ENCODE measurements at places on chromosomes 7 and 10.

DNA sequence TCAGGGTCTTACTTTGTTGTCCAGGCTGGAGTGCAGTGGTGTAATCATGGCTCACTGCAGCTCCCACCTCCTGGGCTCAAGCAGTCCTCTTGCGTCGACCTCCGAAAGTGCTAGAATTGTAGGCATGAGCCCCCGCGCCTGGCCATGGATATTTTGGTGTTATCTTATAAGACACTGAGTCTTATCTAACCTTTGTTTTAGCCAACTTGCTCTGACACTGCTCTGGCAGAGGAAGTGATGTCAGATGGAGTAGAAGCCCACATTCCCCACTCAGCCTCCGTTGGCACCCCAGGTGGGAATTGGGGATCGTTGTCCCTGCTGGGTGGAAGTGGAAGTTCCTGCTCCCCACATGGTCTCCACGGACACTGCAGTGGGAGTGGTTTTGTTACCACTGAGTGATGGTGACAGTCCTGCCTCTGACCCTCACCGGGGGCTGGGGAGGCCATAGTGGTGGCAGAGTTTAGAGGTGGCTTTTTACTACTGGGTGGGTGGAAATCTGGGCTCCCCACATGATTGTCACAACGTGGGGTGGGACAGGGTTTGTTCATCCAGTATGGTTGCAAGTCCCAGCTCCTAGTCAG lies 98.9 kb downstream of the ANKRD61 start:
- no peak overlapping the region for H3K27ac ChIP-seq
- no peaks in the 10 kb centered on the region for H3K4me1 ChIP-seq
- DNase-seq = no peak
- peaks cover 80% of the 10 kb centered on the region for H3K36me3 ChIP-seq
- no peak overlapping the region for H3K4me3 ChIP-seq
- H3K27me3 ChIP-seq = no peaks in the 10 kb centered on the region

DNA sequence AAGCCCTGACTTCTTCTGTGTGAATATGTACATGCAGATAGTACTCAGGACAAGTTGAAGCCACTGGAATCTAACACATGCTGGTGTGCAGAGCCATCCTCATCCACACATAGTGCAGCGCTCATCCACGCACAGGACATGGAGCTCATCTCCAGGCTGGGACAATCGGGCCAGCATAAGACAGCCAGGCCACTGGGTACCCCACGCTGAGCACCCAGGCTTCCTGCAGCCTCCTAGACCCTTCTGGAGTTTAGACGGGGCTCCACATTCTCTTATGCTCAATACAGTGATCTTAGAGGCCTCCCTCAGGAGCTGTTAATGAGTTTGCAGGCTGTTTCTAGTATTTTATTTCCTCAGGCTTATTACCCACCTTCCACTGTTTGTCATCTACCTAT lies 238.9 kb downstream of the TNS3 start:
- no peaks in the 10 kb centered on the region for H3K27me3 ChIP-seq
- H3K36me3 ChIP-seq = no peaks in the 10 kb centered on the region
- DNase-seq = no peak
- no peak overlapping the region for H3K27ac ChIP-seq
- no peak overlapping the region for H3K4me3 ChIP-seq
- no peaks in the 10 kb centered on the region for H3K4me1 ChIP-seq

DNA sequence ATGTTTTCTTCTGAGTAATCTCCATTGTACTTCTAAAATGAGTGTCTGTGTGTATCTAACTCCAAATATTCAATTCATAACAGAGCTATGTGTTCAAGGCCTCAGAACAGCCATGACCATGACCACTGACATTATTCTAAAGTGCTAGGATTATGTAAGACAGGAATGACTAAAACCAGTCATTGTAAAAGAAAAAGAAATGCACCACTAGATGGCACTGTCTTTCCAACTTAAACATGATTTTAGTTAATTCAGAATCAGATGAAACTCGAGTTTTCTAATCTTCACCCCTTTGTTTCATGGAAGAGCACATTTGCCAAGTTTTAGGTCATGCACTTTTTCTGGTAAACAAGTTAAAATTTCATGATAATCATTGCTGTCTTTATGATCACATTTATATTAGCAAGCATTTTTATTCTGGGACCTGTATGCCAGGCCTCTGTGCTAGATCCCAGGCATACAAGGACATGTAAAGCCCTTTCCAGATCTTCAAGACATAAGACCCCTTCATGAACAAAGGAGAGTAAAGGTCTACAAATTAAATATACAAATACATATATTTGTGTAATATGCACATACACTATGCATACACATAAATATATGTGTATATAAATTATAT lies 26.1 kb upstream of the RSU1 start:
- peak; percentile 70 for DNase-seq
- H3K4me1 ChIP-seq = peaks cover 8% of the 10 kb centered on the region
- no peak overlapping the region for H3K27ac ChIP-seq
- H3K36me3 ChIP-seq = no peaks in the 10 kb centered on the region

DNA sequence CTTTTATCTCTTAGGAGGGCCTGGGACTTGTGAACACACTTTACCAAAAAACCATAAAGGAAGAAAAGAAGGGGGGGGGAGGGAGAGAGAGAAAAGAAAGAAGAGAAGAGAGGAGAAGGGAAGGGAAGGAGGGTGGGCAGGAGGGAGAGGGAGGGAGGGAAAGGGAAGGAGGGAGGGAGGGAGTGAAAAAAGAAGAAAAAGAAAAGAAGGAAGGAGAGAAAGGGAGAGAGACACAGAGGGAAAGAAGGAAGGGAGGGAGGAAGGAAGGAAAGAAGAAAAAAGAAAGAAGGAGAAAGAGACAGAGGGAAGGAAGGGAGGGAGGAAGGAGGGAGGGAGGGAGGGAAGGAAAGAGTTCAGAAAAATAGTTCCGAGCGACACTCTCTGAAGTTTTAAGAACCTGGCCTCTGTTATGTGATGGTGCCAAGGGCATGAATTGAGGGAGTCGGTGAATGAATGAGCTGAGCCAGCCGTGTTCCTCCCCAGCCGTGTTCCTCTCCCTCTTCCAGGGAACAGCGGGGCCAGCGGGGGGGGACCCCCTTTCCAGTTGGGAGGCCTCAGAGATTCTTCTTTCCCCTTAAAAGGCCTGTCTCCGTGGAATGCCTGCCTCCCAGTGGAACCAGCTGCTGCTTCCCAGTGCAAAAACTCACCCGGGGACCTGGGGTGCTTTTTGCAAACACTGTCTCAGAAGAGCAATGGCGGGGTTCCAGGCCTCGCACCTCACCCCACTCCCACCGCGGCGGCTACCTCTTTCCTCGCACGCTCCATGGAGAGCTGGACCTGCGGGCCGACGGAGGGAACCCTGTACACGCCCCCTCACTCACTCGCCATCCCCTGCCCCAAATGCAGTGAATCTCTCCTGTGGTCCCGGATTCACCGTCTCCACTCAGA lies 84.1 kb downstream of the FOXL3 start:
- H3K4me1 ChIP-seq = peaks cover 5% of the 10 kb centered on the region
- no peaks in the 10 kb centered on the region for H3K27me3 ChIP-seq
- no peaks in the 10 kb centered on the region for H3K36me3 ChIP-seq

GRCh38 chr10:86345296-86345858 lies 21.2 kb downstream of the GRID1 start:
- no peak overlapping the region for H3K4me3 ChIP-seq
- no peak for DNase-seq
- peaks cover 2% of the 10 kb centered on the region for H3K4me1 ChIP-seq
- H3K27ac ChIP-seq = no peak overlapping the region
- H3K27me3 ChIP-seq = peaks cover 14% of the 10 kb centered on the region

- H3K4me1 ChIP-seq = peaks cover 1% of the 10 kb centered on the region
- no peaks in the 10 kb centered on the region for H3K36me3 ChIP-seq
- no peak for DNase-seq
- H3K4me3 ChIP-seq = no peak overlapping the region
These were observed 40.3 kb downstream of the COL17A1 start for GRCh38 chr10:104045151-104046089.

- H3K27me3 ChIP-seq = peaks cover 7% of the 10 kb centered on the region
- no peak for DNase-seq
- no peak overlapping the region for H3K4me3 ChIP-seq
- no peaks in the 10 kb centered on the region for H3K36me3 ChIP-seq
- H3K27ac ChIP-seq = no peak overlapping the region
These were observed 118.6 kb upstream of the PRSS58 start for GRCh38 chr7:142376356-142376997.

DNA sequence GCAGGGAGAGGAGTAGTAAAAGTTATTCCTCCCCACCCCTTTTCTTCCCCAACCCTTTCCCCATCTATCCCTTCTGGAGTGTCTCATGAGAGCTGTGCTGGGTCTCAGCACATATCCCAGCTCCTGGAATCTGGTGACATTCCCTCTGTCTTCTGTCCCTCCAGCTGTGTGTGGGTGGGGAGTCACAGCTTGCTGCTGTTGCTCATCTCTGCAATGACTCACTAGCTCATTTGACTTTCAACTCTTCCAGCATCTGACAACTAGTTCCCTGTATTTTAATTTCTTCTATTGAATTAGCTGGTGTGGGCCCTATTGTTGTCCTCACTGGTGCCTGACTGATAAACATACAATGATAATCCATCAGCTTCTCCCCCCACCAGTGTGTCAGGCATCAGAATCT lies 198.9 kb upstream of the AUTS2 start:
- no peaks in the 10 kb centered on the region for H3K4me1 ChIP-seq
- no peaks in the 10 kb centered on the region for H3K36me3 ChIP-seq
- H3K27me3 ChIP-seq = peaks cover 10% of the 10 kb centered on the region
- no peak overlapping the region for H3K27ac ChIP-seq
- H3K4me3 ChIP-seq = no peak overlapping the region

GRCh38 chr7:42233171-42233570 lies 3.8 kb downstream of the GLI3 start:
- H3K4me3 ChIP-seq = no peak overlapping the region
- H3K36me3 ChIP-seq = no peaks in the 10 kb centered on the region
- DNase-seq = no peak
- no peak overlapping the region for H3K27ac ChIP-seq
- peaks cover 33% of the 10 kb centered on the region for H3K27me3 ChIP-seq

GRCh38 chr7:78473021-78473420 lies 674.4 kb downstream of the PHTF2 start:
- H3K4me1 ChIP-seq = no peaks in the 10 kb centered on the region
- no peaks in the 10 kb centered on the region for H3K36me3 ChIP-seq
- no peaks in the 10 kb centered on the region for H3K27me3 ChIP-seq

- no peak for DNase-seq
- H3K27ac ChIP-seq = no peak overlapping the region
- H3K36me3 ChIP-seq = no peaks in the 10 kb centered on the region
- H3K4me1 ChIP-seq = no peaks in the 10 kb centered on the region
- no peak overlapping the region for H3K4me3 ChIP-seq
- peaks cover 6% of the 10 kb centered on the region for H3K27me3 ChIP-seq
These were observed 407.1 kb upstream of the PFKP start for GRCh38 chr10:2660276-2660675.

DNA sequence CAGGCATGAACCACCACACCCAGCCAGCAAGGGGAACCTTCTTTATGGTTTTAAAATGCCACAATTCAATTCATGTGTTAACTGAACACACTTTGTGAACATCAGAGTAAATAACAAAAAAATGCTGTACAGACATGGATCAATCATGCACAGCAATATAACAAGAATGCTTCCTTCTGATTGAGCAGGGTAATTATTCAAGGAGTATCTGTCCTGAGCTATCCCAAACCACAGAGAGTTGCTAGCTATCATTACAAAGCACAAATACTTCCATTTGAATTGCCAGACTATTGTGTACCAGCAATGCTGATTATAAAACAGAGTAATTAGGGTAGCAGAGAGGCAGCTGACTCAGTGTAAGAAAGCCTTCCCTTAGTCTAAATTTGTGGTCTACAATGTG lies 11.3 kb upstream of the RHOBTB1 start:
- H3K4me3 ChIP-seq = no peak overlapping the region
- peaks cover 15% of the 10 kb centered on the region for H3K27me3 ChIP-seq
- no peak overlapping the region for H3K27ac ChIP-seq
- no peak for DNase-seq
- H3K4me1 ChIP-seq = no peaks in the 10 kb centered on the region

Measured in naive thymus-derived CD8-positive, alpha-beta T cell (primary cell).